NCI-H187 (cell line): ENCODE measurements at places on chromosomes 3 and 15.

DNA sequence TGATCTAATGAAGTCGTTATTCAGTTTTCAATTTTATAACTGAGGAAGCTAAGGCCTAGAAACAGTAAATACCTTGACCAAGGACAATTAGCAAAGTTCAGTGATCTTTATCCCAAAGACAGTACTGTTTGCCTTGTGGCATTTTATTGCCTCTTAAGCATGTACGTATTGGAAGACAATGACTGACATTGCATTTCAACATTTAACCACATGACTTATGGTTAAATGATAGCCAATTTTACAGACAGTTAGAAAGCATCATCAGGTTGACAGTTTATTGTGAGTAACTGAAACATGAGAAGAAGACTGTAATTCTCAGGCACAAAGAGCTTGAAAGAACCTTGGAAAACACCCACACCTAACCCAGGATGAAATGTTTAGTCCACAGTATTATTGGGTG, 390.8 kb upstream of the ZNF385D start:
- DNase-seq: no peak

DNA sequence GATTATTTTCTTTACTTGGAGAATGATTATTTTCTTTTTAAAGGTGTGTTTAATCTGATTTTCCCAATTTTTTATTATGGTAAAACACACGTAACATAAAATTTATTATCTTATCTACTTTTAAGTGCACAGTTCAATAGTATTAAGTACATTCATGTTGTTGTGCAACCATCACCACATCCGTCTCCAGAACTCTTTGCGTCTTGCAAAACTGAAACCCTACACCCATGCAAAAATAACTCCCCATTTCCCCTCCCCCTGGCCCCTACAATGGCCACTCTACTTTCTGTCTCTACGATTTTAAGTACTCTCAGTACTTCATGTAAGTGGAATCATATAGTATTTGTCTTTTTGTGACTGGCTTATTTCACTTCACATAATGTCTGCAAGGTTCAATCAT, 230.7 kb downstream of the SATB1 start:
- no peak for DNase-seq

DNA sequence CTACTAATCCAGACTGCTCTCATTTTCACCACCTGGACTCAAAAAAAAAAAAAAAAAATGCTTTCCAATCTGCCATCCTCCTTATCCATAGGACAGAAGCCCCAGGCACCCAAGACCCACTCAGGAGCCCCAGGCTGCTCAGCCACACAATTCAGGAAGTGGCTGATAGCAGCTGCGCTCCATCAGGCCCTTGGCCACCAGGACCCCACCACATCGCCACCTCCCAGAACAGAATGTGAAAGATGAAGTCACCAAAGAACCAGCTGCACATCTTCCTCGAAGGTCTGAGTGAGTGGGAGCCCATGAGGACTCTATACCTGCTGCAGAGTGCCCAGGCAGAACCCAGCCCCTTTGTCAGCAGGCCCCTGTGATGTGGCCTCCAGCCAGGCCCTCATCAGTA, 19.5 kb downstream of the POC1A start:
- no peak for DNase-seq

GRCh38 chr15:72873379-72874233, 90.0 kb upstream of the ADPGK start:
- DNase-seq: no peak

- DNase-seq: no peak
Observed at GRCh38 chr15:45521596-45522327, 793 bp downstream of the SLC30A4 start.

DNA sequence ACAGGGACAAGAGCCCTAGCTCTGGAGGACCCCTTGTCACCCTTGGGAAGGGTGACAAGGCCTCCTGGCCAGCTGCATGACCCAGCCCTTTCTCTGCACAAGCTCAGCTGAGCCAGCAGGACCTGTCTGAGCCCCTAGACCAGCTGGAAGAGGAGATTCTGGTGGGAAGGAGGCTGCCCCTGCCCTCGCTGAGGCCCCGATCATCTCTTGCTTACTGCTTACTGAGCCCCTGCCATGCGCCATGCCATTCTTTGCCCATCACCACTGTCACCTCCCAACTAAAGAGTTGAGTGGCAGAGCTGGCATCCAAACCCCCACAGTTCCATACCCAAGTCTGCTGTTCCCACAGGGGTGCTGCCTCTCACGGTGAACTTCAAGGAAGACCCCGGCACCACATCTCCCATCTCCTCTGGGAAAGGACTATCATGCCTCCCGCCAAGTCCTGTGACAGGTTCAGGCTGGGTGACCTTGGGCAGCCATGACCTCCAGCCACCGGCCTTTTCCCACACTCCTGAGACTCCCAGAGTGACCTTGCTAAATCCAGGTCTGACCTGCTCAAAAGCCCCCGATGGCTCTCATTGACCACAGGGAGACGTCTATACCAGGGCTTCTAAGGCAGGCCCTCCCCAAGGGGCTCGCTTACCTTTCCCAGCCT, 34.0 kb downstream of the ACSBG1 start:
- no peak for DNase-seq

DNA sequence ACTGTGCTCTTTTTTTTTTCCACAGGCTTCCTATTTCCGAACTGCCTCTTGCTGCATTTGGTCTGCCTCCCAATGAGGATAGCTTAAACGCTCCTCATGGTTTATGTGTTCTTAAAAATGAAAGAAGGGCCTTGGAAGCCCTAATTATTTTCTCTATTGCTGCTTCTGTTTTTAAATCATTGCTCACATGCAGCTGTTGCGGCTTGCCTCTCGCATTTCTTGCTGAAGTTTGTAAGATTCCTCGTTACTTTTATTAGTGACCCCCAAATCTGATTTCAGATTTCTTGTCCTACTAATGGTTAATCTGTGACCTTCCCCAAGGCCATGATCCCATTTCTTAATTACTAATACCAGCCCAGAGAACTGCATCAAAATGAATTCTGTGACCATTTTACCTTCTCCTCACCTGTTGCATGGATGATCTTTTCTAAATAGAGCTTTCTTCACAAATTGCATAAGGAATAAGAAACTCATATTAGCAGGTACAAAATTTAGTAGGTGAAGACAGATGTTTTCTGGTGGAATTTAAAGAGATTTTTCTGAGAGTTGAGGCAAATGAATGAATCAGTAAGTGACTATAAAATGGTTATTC, 1.8 kb downstream of the UBE2E1 start:
- no peak for DNase-seq

- no peak for DNase-seq
Observed at GRCh38 chr15:63933522-63933921, 99.8 kb upstream of the HERC1 start.

DNA sequence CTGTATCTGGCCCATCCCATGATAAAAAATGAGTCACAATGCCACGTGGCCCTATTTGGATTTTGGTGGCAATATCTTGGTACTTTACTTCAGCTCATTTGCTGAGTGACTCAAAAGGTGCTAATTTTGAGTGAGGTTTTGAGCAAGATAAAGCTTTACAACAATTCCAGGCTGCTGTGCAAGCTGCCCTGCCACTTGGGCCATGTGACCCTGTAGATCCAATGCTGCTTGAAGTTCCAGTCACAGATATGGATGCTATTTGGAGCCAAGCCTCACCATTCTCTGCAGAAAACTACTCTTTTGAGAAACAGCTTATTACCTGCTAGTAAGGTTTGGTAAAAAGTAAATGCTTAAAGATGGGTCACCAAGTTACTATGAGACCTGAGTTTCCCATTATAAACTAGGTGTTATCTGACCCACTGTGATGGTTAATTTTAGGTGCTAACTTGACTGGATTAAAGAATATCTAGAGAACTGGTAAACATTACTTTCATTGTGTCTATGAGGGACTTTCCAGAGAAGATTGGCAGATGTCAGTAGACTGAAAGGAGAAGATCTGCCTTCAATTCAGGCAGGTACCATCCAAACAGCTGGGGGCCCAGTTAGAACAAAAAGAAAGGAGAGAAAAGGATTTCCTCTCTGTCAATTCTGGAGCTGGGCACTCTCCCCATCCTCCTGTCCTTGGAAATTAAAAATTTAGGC, 1083.9 kb downstream of the DIPK2A start:
- DNase-seq: no peak

DNA sequence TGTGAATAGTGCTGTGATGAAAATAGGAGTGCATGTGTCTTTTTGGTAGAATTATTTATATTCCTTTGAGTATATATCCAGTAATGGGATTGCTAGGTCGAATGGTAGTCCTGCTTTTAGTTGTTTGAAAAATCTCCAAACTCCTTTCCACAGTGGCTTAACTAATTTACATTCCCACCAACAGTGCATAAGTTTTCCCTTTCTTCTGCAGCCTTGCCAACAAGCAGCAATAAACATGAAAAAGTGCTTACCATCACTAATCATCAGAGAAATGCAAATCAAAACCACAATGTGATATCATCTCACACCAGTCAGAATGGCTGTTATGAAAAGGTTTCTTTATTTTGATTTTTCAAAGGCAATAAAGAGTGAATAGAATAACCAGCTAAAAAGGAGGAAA, 1105.9 kb downstream of the NAALADL2 start:
- no peak for DNase-seq

GRCh38 chr3:85838921-85839320, 880.1 kb downstream of the CADM2 start:
- no peak for DNase-seq

GRCh38 chr3:41746215-41746614, 215.7 kb downstream of the ULK4 start:
- DNase-seq: no peak

DNA sequence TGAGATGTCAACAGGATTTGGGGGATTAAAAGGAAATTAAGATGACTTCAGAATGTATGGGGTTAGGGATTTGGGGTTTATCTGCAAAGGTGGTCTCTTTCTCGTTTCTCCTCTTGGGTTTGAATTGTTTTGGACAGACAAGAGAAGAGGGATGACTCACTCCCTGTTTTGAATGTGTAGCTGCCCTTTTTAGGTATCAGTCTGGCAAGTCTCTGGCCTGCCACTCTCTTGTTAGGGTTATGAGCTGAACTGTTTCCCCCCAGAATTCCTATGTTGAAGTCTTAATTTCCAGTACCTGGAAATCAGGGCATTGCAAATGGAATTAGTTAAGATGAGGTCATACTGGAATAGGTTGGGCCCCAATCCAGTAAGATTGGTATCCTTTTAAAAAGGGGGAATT, 291.7 kb downstream of the MEX3B start:
- DNase-seq: no peak

- no peak for DNase-seq
Observed at GRCh38 chr15:29708519-29708918, 113.7 kb downstream of the TJP1 start.

- DNase-seq: no peak
Observed at GRCh38 chr3:187976365-187976900, 177.5 kb upstream of the LPP start.

DNA sequence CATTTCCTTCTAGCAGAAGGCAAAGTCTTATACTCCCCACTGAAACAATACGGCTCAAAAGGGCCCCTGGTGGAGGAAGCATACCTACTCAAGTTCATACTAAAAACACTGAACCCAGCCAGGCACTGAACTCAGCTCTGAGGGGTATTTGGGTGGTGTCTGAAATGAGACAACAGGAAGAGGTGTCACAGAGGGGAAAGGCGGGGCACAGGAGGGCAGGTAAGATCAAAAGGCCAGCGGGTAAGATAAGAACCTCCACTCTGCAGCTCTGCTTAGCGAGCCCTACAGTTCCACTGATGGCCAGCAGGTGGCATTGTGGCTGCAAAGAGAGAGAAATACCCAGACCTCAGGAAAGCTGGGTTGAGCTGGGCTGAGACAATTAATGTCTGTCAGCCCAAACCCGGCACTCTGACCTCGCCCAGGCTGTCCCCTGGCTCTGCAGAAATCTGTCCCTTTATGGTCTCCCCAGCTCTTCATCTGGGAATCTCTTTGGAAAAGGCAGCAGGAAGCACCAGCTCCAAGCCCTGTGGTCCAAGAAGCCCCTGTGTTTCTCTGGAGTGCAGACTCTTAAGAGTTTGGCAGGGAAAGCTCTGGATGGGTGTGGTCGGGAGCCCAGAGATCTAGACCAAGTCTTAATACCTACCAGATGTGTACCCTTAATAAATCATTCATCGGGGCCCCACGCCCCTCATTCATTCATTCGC, 8.4 kb downstream of the MFGE8 start:
- peak; percentile 29 for DNase-seq

GRCh38 chr15:77607111-77607893, 25.4 kb downstream of the LINGO1 start:
- no peak for DNase-seq

DNA sequence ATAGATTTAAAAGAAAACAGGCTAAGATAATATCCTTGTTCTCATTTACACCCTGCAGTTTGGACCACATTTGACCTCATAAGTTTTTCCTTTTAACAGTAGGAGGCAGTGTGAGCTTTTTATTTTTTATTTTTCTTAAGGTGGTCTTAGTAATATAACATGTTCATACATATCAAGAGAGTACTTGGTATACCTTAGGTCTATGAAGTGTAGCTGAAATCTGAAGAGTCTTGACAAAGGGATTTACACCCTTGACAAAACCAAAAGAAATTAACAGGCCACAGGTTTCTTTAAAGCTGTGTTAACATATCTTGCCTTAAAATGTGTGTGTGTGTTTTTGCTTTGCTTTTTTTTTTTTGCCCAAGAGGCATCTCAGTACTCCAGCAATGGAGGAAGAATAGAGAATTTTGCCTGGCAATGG, 3.2 kb downstream of the RAP2B start:
- DNase-seq: no peak

DNA sequence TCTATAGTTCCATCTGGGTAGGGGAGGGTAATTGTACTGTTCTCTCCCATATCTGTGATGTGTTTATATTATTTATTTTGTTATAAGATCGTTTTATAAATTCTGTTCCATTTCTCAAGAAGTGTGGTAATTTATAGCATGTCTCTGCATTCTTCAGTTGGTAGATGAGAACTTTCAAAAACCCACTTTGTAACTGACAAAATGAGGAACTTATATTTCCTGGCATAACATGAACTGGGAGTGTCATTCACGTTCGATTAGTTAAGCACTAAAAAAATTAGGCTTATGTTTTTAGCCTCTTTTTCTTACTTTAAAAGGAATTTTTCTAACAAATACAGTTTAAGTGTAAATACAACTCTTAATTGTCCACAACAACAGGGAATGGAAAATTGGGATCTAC, 230.8 kb downstream of the CGGBP1 start:
- no peak for DNase-seq

- DNase-seq: no peak
Observed at GRCh38 chr3:148332509-148332908, 365.2 kb upstream of the AGTR1 start.
